ENCODE measurements at places on chromosomes 7 and 10. TPM values are rescaled to one million over a fixed set of nuclear protein-coding genes. Genes with fewer than 3 reads are reported as not detected.

DNA sequence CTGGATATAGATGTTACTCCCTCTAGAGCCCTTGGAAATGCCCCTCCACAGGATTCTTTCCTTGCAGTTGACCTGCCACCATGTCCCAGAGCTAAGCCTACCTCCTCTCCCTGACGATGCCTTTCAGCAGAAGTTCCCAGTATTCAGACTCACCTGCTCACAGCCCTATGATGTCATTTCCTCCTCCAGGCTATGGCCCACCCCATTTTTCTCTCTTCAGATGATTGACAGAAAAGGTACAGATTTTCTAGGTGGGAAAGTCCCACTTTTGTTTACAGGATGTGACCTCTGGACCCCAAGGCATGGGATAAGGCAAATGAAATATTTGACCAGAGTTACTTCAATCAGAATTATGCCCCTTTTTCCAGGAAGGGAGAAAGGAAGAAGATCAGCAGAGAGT, 280.2 kb upstream of the PHYHIPL start:
- no peak for DNase-seq
- H3K4me1 ChIP-seq, result no peaks in the 10 kb centered on the region
- no peaks in the 10 kb centered on the region for H3K36me3 ChIP-seq
- H3K27ac ChIP-seq, result no peak overlapping the region
- no peak overlapping the region for H3K4me3 ChIP-seq

Gene GLI3
- not detected for polyA plus RNA-seq

GRCh38 chr10:103724771-103725170, 130.6 kb downstream of the SH3PXD2A start:
- no peaks in the 10 kb centered on the region for H3K27me3 ChIP-seq
- no peaks in the 10 kb centered on the region for H3K36me3 ChIP-seq
- H3K4me1 ChIP-seq, result no peaks in the 10 kb centered on the region
- no peak overlapping the region for H3K4me3 ChIP-seq
- no peak for DNase-seq
- no peak overlapping the region for H3K27ac ChIP-seq

- peaks cover 17% of the 10 kb centered on the region for H3K4me1 ChIP-seq
- H3K27me3 ChIP-seq, result peaks cover 14% of the 10 kb centered on the region
- no peak overlapping the region for H3K4me3 ChIP-seq
- no peak for DNase-seq
- H3K36me3 ChIP-seq, result no peaks in the 10 kb centered on the region
Measured at GRCh38 chr7:90246171-90246570, 1.2 kb downstream of the CFAP69 start.

DNA sequence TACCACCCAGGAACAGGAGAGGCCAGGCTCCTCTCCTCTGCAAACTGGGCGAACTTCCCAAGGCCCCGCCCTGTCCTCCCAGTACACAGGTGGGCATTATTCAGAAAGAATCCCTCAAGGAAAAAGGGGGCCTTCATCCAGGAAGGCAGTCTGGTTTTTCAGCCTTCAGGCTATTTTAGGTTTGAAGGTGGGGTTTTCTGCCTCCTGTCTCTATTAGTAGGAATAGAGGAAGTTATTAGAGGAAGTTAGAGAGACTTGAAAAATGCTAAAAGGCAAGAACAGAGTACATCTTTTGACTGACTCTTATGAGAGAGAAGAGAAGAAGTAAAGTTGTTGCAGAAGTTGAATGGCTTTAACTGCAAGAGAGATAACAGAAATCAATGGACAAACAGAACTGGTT, 250.9 kb upstream of the SORCS1 start:
- no peaks in the 10 kb centered on the region for H3K27me3 ChIP-seq
- no peak overlapping the region for H3K27ac ChIP-seq
- no peaks in the 10 kb centered on the region for H3K4me1 ChIP-seq
- DNase-seq, result no peak
- no peaks in the 10 kb centered on the region for H3K36me3 ChIP-seq

DNA sequence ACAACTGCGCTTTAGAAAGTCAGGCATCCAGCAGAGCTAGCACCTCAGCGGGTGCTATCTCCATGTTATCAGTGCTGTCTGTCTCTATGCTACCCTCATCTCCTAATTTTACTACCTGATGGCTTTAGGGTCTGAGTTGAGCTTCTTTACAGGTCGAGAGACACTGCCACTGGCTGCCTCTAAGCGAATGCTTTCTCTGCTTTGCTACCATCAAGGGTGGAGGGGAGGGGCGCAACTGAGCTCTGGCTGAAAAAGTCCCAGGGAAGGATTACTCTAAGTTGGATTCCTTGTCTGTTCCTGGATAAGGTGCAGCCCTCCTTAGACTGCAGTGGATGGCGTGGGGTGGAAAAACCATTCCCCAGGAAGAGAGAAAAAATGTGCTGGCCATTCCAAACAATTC, 105.7 kb downstream of the CDK14 start:
- no peak overlapping the region for H3K4me3 ChIP-seq
- no peaks in the 10 kb centered on the region for H3K27me3 ChIP-seq
- H3K27ac ChIP-seq, result no peak overlapping the region
- no peak for DNase-seq
- H3K4me1 ChIP-seq, result no peaks in the 10 kb centered on the region

- peaks cover 34% of the 10 kb centered on the region for H3K4me1 ChIP-seq
- no peaks in the 10 kb centered on the region for H3K36me3 ChIP-seq
- H3K4me3 ChIP-seq, result no peak overlapping the region
- no peaks in the 10 kb centered on the region for H3K27me3 ChIP-seq
- DNase-seq, result no peak
Measured at GRCh38 chr7:17236603-17237002, 61.8 kb upstream of the AHR start.

- H3K4me1 ChIP-seq, result no peaks in the 10 kb centered on the region
- no peak overlapping the region for H3K4me3 ChIP-seq
- H3K27ac ChIP-seq, result no peak overlapping the region
- no peaks in the 10 kb centered on the region for H3K27me3 ChIP-seq
- no peaks in the 10 kb centered on the region for H3K36me3 ChIP-seq
Measured at GRCh38 chr7:118368958-118369357, 144.5 kb downstream of the ANKRD7 start.

Gene PNLIPRP2
- polyA plus RNA-seq, result not detected

DNA sequence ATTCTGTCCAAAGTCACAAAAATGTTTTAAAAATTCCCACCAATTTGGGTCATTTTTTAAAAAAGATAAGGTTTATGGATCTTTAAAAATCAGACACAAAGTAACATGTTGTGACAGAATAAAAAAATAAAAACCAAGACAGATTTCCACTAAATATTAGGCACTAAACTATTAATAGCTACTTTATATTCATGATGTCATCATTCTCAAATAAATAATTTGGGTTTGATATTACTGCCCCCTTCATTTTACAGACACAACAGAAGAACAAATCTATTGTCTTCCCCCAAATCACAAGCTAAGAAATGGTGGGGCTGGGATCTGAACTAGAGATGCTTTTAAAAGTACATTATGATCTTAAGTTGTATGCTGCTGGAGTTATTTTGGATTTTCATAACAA, 119.4 kb downstream of the MICU1 start:
- no peaks in the 10 kb centered on the region for H3K27me3 ChIP-seq
- no peaks in the 10 kb centered on the region for H3K36me3 ChIP-seq

- no peaks in the 10 kb centered on the region for H3K27me3 ChIP-seq
- no peaks in the 10 kb centered on the region for H3K36me3 ChIP-seq
- no peak overlapping the region for H3K27ac ChIP-seq
- no peak overlapping the region for H3K4me3 ChIP-seq
- H3K4me1 ChIP-seq, result no peaks in the 10 kb centered on the region
- no peak for DNase-seq
Measured at GRCh38 chr10:23141995-23142394, 46.6 kb downstream of the MSRB2 start.

DNA sequence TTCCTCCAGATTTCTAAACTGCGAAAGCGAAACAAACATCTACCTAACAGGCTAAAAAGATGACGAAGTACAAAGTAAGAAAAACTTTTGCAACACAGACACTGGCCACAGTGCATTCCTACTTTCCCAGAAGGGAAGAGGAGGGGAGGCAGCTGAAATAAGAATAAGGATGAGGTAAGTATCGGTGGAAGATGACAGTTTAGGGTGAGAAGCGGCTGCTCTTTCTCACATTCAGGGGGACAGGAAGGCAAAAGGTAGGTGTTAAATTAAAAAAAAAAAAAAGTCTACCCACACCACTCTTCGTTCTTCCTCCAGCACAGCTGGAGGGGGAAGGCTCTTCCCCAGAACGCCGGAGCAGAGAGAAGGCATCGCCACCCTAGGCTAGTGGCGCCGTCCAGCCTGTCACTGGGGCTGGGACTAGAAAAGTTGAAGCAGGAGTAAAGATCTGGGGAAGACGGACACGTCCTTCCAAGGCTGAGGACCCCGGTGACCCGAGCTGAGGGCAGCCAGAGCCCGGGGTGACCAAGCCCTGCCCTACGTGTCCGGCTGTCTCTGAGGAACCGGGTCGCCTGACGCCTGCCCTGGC, 846 bp downstream of the DNAJC1 start:
- no peaks in the 10 kb centered on the region for H3K36me3 ChIP-seq
- H3K27me3 ChIP-seq, result peaks cover 3% of the 10 kb centered on the region
- H3K4me1 ChIP-seq, result peaks cover 26% of the 10 kb centered on the region

- no peaks in the 10 kb centered on the region for H3K27me3 ChIP-seq
- no peak overlapping the region for H3K4me3 ChIP-seq
- no peaks in the 10 kb centered on the region for H3K4me1 ChIP-seq
- DNase-seq, result no peak
Measured at GRCh38 chr10:123988694-123989093, 97.1 kb upstream of the CPXM2 start.

- H3K27ac ChIP-seq, result no peak overlapping the region
- H3K4me1 ChIP-seq, result no peaks in the 10 kb centered on the region
- DNase-seq, result no peak
- H3K36me3 ChIP-seq, result no peaks in the 10 kb centered on the region
Measured at GRCh38 chr10:86728056-86728455, 28.4 kb upstream of the BMPR1A start.

GRCh38 chr10:64080071-64080470, 558.9 kb downstream of the REEP3 start:
- H3K27me3 ChIP-seq, result no peaks in the 10 kb centered on the region
- no peak for DNase-seq
- H3K36me3 ChIP-seq, result no peaks in the 10 kb centered on the region
- no peaks in the 10 kb centered on the region for H3K4me1 ChIP-seq
- H3K4me3 ChIP-seq, result no peak overlapping the region

DNA sequence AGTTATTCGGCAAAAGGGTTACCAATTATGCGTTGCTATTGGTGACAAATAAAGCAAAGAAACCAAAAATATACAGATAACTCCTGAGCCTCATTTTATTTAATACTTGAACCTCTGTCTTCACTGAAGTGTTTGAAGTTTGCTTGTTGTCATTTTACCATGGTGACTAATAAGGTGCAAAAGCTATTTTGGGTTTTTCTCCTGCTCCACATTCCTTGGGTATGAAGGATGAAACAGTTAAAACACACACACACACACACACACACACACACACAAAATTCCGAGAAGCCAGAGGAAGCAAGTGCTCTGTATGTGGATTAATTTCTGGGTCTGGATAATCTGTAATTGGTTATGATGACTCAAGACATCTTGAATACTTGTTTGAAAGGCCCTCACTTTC, 246.5 kb downstream of the COBL start:
- no peaks in the 10 kb centered on the region for H3K4me1 ChIP-seq
- no peak overlapping the region for H3K27ac ChIP-seq
- no peak overlapping the region for H3K4me3 ChIP-seq
- H3K27me3 ChIP-seq, result no peaks in the 10 kb centered on the region
- no peak for DNase-seq
- no peaks in the 10 kb centered on the region for H3K36me3 ChIP-seq

- no peak overlapping the region for H3K27ac ChIP-seq
- DNase-seq, result no peak
- H3K27me3 ChIP-seq, result no peaks in the 10 kb centered on the region
- no peak overlapping the region for H3K4me3 ChIP-seq
Measured at GRCh38 chr10:131546086-131546810, 234.7 kb upstream of the TCERG1L start.

DNA sequence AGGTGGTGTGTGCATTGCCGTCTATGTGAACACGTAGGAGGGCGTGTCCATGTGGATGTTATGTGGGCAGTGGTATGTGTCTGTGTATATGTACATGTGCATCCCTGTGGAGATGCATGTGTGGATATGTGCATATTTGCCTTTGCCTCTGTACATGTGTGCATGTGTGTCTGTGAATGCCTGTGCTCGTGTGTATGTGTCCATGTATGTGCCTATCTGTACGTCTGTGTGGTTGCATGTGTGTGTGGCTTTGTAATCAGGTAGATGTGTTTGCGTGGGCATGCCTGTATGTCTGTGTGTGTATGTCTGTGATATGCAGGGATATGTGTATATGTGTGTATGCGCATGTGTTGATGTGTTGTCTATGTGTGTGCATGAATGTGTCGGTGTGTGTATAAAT, 19.7 kb downstream of the ADCY1 start:
- no peaks in the 10 kb centered on the region for H3K27me3 ChIP-seq
- H3K4me1 ChIP-seq, result no peaks in the 10 kb centered on the region
- no peaks in the 10 kb centered on the region for H3K36me3 ChIP-seq
- no peak overlapping the region for H3K27ac ChIP-seq
- DNase-seq, result no peak

DNA sequence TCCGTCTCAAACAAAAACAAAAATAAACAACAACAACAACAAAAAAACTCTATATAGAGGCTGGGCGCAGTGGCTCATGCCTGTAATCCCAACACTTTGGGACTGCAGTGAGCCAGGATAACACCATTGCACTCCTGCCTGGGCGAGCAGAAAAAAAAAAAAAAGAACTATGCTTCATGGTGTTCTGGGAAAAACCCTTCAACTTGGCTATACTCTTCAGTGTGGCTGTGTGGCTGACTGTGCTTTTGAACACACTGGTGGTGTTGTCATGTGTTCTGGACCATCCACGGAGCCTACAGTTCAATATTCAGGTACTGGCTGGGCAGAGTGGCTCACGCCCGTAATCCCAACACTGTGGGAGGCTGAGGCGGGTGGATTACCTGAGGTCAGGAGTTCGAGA, 26.5 kb downstream of the SNX8 start:
- H3K27me3 ChIP-seq, result no peaks in the 10 kb centered on the region
- no peak for DNase-seq
- no peak overlapping the region for H3K27ac ChIP-seq
- no peaks in the 10 kb centered on the region for H3K36me3 ChIP-seq
- H3K4me1 ChIP-seq, result no peaks in the 10 kb centered on the region

Gene CPA4
- not detected for polyA plus RNA-seq

Gene ANKRD61
- not detected for polyA plus RNA-seq

DNA sequence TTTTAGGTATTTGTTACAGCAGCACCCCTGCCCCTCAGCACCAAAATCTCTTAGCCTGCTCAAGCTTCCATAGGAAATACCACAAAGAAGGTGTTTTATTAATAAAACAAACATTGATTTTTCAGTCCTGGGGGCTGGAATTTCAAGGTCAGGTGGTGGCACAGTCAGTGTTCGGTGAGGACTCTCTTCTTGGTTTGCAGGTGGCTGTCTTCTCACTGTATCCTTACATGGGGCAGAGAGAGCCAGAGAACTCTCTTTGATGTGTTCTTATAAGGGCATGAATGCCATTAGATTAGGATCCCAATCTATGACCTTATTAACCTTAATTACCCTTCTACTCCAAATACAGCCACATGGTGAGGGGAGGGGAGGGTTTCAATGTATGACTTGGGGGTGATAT, 112.3 kb upstream of the PFKP start:
- no peaks in the 10 kb centered on the region for H3K27me3 ChIP-seq
- no peak overlapping the region for H3K27ac ChIP-seq
- DNase-seq, result no peak
- no peak overlapping the region for H3K4me3 ChIP-seq
